ENCODE measurements at places on chromosomes 11 and 22.
A peak's percentile ranks its signal among the peaks of the same experiment; 100 is the strongest.

GRCh38 chr11:40302669-40303068, 1156.8 kb downstream of the LRRC4C start:
- DNase-seq, result no peak

DNA sequence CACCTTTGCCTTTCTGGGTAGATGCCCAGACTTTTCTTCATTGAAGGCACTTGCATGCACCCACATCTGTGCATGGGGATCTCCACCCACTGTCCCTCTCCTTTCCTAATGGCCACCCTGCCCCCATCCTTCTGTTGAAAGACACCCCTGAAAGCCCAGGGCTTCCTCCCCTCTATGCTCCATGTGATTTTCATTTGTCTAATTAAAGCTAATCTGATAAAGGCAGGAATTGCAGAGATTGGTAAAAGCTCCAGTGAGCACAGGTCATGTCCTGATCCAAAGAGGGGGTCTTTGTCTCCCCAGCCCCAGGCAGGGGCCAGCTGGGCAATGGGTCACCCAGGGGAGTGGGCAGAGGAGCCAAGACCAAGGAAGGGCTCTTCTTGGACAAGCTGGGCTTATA, 107.6 kb upstream of the CD82 start:
- no peak for DNase-seq

DNA sequence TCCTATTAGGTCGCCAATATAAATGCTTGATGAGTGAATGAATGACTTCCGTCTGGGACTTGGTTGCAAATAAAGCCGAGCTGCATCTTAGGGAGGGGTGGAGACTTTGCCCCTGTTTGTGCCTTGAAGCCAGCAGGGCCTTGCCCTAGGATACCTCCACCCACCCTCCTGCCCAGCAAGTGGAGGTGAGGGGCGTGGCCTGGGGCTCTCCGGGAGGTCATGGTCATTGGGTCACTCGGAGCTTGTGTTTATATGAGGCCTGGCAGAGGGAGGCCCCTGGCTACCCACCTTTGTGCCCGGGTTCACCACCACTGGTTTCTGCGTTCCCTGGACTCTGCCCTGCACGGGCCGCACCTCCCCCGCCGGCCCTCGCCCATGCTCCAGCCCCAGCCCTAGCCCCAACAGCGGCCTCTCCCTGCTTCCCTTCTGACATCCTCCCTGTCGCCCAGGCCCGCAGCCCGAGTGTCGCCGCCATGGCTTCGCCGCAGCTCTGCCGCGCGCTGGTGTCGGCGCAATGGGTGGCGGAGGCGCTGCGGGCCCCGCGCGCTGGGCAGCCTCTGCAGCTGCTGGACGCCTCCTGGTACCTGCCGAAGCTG, 4.3 kb downstream of the MPST start:
- no peak for DNase-seq

GRCh38 chr11:48095779-48096470, 115.6 kb downstream of the PTPRJ start:
- DNase-seq, result no peak

- no peak for DNase-seq
Measured at GRCh38 chr11:64060861-64061444, 25.2 kb downstream of the FLRT1 start.

DNA sequence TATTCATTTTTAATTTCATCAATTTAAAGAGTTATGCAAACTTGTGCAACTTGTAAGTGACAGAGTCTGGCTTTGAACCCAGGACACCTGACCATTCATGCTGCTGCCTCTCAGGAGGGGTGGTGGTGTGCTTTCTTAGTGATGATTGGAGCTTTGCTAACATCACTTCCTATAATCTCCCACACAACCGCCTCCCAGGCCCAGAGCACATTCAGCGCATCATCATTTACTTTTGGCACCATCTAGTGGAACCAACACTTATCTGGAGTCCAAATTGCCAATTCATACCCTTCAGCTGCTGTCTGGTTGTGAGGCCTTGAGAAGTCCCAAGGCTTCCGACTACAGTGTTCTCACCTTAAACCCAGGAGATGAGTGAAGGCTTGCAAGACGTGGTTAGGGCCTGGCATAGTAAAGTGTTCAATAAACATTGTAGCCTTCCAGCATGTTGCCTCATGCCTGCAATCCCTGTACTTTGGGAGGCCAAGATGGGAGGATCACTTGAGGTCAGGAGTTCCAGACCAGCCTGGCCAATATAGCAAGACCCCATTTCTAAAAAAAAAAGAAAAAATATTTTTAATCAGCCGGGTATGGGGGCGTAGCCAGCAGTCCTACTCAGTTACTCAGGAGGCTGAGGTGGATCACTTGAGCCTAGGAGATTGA, 1.1 kb upstream of the TTLL1 start:
- DNase-seq, result peak; percentile 55

- no peak for DNase-seq
Measured at GRCh38 chr11:103893371-103893770, 143.1 kb upstream of the DDI1 start.

DNA sequence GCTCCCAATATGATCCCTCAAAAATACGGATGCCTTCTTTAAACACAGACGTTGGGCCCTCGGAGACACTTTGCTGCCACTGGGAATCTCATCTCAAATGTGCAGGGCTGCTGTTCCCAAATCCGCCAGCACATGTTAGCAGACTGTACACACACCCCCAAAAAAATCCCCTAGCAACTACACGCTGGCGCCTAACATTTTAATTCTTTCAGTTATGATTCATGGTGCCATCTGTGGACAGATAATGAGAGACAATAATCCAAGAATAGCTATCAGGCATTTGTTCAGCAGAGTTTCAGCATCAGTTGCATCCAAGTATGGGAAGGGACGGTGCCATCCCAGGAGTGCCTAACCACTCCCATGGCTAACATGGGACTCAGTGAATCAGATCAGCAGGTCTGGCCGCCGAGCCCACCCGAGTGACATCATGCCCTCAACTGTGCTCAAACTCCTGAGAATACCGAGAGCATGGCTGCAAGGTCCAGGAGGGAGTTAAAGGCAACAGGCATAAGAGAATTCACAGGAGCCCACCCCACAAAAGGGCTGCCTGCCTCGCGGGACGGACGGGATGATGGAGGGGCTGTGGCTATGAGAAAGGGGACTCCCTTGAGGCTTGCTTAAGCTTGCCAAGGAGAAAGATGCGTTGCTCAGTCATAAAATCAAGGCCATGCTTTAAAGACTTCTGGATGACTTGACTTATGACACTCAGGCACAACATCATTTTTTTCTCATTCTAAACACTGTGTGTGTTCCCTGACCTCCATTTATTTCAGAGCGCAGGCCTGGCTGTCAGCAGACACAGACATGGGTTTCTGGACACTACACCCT, 337.0 kb downstream of the SHANK2 start:
- no peak for DNase-seq

- DNase-seq, result no peak
Measured at GRCh38 chr11:93849751-93850593, 446 bp downstream of the VSTM5 start.

- no peak for DNase-seq
Measured at GRCh38 chr22:27576815-27577573, 224.6 kb downstream of the MN1 start.

DNA sequence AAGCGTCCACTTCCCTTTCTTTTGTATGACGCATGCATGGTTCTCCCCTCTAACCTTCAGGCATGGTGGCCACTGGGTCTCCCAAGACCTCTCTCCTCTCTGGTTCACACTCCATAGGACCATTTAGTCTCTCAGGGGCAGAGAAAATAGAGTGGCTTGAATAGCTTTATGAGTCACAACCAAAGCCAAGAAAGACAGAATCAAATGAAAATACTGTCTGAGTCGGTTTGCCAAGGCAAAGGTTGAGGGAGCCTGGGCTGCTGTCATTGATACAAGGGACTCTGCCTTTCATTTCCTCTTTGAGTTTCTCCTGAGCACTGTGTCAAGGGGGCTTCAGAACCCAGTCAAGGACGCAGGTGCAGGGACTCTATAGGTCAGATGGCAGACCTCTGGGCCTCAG, 44.2 kb downstream of the TENM4 start:
- no peak for DNase-seq

GRCh38 chr22:38963872-38964271, 6.5 kb downstream of the APOBEC3A start:
- DNase-seq, result no peak

DNA sequence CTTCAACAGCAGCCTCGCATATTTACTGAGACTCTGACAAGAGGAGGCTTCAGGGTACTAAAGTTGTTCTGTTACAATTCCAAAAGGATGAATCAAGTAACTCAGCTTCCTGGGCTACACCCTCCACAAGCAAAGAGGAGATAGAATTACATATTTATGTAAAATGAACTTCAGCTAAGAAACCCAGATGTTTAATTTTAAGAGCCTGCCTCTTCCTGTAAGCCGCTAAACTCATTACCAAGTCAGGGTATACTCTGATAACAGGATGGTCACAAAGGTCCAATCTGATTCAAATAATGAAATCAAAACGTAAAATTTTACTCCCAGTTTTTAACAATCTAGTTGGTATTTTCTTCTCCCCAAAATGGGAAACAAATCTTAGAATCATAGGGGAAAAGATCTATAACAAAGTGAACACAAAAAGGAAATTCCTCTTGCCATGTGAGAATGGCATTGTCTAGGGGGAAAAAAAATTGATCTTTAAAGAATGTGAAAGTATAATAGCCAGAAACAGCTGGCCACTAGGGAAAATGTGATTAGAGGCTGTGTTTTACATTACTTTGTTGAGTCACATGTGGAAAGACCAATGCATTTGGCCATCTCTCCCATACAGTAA, 30.9 kb downstream of the CHEK2 start:
- DNase-seq, result peak; percentile 50

DNA sequence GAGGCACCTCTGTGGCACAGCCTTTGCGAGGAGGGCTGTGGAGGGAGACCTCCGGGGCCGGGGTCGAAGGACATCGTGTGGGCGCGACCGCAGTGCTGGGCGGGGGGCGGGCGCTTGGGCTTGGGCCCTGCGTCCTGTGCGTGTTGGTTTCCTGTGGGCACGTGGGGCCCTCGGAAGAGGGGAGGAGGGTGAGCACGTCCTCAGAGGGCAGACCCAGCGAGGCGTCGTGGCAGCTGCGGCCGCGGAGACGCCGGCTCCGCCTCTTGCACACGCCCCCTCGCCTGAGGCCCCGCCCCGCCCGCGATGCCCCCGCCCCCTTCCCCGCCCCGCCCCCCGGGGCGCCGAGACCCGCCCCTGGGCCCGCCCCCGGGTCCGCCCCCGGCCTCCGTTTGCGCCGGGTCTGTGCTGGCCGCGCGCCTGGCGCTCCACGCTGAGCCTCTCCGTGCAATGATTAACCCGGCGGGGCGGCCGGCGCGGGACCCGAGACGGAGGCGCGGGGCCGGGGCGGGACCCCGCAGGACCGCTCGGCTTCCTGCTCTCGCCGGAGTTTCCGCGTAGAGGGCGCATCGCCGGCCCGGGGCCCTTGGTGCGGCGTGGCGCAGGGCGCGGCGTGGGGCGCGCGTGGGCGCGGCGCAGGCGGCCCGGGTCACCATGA, at the start of gene PRR5:
TSS of gene PRR5 (plus strand) at position 381 of the 655 bp plus-strand sequence. CDS start at position 652, 271 bp downstream.
- no peak for DNase-seq

DNA sequence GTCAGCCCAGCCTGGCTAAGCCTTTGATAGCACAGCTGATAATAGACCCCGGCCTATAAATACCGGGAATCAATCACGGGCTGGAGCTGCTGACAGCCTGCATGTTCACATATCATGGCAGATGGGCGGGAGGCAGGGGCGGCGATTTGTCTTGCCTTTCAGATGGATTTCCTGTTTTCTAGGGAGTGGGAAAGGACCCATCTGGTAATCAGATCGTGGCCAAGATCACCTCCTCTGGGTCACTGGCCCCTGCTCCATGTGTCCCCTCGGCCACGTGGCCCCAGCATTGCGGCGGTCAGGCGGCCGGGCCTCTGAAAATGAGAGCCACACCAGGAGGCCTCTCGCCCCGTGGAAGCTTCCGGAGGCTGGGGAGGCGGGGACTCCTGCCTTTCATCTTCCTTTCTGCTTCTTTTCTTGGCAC, 36.6 kb downstream of the SMIM38 start:
- no peak for DNase-seq

DNA sequence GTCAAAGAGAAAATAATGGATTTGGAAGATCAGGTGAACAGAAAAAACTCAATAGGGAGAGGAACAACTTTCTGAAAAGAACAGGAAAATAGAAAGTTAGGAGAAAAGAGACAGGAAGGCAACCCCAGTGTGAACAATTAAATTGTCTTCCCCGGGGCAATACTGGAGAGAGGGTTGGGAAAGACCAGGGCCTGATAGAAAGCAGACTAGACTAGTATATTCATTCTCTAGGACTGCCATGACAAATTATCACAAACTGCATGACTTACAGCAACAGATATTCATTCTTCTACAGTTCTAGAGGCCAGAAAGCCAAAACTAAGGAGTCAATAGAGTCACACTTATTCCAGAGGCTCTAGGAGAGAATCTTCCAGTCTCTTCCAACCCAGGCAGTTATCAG, 482.8 kb downstream of the SOX6 start:
- DNase-seq, result peak; percentile 55

DNA sequence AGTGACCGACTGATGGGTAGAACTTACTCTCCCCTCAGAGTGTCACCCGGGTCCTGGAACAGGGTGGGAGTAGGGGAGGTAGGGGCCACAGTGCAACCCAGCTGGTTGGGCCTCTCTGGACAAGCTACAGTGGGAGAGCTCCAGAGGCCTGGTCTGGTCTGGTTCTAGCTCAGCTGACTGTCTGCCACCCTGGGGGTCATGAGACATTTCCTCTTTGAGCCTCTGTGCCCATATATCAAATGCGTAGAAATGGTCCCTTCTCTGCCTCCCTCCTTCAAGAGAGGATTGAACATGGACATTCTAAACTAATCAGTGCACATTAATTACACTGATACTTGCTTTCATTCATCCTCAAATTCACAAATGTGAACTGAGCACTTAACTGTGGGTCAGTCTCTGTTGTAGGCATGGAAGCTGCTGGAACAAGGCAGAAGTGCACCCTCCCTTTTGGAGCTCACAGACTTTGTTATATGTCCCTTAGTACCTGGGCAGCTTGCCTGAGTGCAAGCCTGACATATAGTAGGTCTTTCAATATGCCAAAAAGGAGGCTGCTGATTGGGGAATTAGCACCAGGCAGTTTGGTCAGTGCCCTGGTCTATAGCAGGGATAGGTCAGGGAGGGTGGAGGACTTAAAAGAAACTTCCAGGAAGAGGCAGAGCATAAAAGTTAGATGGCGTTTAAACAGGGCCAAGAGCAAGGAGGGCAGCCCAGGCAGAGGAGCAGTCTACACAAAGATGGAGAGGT, 25.7 kb downstream of the ARHGEF17 start:
- no peak for DNase-seq

DNA sequence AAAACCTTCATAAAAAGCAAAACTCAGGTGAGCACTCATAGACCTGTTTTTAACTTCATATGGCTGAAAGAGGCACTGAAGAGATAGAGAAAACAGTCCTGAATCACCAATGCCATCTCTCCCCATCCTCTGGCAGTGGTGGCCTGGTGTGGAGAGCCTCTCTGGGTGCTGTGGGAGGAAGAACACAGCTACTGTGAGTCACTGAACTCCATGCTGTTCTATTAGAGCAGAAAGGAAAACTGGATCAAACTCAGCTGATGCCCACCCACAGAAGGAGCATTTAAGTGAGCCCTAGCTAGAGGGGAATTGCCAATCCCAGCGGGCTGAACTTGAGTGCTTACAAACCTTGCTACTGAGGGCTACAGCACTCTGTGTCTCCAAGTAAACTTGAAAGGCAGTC, 115.3 kb upstream of the SESN3 start:
- no peak for DNase-seq

Data from SK-N-MC (cell line).